ENCODE measurements at places on chromosomes 5 and 9.

DNA sequence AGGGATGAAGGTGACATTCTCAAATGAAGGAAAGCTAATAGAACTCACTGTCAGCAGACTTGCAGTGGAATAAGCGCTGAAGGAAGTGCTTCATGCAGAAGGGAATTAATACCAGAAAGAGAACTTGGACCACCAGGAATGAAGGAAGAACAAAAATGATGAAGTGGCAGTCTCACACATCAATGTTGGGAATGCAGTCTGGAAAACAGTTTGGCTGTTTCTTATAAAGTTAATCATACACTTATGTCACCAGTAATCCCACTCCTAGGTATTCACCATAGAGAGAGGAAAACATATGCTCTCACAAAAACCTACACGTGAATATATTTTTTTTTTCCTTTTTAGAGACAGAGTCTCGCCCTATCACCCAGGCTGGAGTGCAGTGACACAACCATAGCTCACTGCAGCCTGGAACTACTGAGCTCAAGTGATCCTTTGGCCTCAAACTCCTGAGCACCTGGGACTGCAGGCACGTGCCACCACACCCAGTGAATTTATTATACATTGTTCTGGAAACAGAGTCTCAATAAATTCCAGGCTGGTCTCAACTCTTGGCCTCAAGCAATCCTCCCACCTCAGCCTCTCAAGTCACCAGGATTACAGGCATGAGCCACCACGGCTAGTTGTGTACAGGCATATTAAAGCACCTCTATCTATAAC is 81.2 kb downstream of the ROR2 start:
- no peak for DNase-seq

GRCh38 chr9:109319017-109319625 is 1.7 kb downstream of the EPB41L4B start:
- no peak for DNase-seq

DNA sequence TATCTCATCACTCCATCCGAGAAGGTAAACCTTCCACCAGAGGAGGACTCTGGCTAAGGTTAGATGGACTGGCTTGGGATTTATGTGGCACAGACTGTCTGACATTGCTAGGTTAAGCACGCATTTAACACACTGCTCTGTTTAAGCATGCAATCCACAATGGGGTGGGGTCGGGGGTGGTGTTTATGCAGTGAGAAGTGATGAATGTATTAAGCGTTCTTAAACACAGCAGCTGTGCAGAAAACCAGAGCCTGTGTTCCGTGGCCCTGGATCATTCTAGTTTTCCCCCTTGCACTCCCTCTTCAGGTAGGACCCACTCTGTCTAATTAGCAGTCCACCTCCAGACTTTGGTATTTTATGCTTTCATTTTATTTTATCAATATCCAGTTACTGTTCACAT is 46.4 kb downstream of the STXBP1 start:
- no peak for DNase-seq

DNA sequence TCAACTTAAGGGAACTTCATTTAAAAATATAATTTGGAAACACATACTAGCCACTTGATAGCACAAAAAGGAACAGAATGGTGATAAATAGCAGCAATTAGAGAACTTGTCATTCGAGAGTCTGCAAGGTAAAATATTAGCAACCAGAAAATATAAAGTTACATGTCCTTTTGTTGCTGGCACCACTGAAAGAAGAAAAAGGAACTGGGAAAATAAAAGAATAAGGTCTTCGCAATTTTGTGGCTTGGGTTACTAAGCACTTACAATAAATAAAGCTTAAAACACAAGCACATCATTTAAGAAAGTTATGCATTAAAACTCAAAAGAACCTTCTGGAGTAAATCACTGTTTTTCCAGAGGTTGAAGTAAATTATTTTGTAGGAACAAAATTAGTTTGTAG is 149.9 kb upstream of the FBN2 start:
- no peak for DNase-seq

GRCh38 chr5:53456366-53456765 is 24.1 kb upstream of the FST start:
- no peak for DNase-seq

GRCh38 chr5:53073348-53073747 is 36.2 kb downstream of the MOCS2 start:
- DNase-seq = no peak

DNA sequence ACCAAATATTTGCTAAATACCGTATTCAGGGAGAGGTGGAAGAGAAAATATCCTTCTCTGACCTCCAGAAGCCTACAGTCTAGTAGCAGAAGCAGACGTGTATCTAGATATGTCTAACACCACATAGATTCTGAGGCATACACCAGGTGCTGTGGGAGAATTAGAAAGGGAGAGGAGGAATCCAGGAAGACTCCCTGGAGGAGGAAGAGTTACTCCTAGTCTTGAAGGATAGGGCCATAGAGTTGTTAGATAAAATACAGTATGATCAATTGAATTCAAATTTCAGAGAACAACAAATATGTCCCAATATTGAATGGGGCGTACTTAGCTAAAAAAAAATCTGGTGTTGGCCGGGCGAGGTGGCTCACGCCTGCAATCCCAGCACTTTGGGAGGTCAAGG is 58.7 kb downstream of the TMOD1 start:
- DNase-seq = no peak

DNA sequence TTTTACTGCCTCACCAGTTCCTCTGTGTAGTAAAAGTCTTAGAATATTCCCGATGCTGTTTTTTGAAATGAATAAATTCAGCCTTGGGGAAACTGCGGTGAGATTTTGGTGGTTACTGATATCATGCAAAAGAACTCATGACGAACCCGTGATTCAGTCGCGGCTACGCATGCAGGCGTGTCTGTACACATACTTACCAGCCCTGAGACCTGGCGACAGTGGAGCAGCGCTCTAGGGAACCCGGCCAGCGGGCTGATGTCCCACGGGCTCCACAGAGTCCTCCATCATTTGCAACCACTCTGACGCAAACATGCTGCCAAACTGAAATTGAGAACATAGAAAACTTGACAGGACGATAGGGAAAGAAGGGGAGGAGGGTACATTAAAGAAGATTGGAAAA is 315.6 kb upstream of the DAB2 start:
- no peak for DNase-seq

GRCh38 chr9:136983167-136983566 is 374 bp downstream of the LCNL1 start:
- no peak for DNase-seq

DNA sequence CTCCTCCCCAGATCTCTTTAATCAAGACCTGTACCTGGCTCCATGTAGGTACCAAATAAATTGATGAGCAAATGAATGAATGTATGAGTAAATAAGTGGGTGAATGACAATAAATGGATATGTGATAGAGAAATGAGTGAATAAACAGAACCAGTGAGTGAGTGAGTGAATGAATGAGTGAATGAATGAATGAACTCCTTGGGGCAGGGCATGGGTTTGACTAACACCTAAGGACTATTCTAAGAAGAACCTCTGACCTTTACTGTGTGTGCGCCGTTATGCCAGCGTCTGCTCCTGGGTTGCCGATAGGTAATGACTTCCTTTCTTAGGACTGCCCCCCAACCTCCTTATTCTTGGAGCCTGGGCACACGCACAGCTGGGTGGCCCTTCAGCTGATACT is 1.8 kb upstream of the RPL26L1 start:
- no peak for DNase-seq

Data from NCI-H1417 treated with DMSO at 0.1 percent for 48 hours (cell line).